GM06990 (cell line): ENCODE measurements at places on chromosomes 12 and 14.

DNA sequence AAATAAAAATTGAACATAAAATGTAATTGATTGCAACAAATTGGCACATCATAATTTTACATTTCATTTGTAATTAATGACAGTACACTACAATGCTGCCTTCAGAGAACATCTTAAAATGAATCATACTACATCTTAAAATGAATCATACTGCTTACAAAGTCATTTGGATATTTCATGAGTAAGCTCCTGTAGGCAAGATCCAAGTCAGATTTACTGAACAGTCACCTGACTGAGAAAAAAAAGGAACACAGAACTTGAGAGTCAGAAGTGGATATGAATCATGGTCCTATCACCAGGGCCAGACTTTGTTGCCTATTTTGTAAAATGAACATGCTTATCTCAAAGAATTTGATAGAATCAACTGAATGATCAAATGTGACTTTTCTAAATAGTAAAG lies 32.7 kb upstream of the FBLN5 start:
- DNase-seq = peak; percentile 30

DNA sequence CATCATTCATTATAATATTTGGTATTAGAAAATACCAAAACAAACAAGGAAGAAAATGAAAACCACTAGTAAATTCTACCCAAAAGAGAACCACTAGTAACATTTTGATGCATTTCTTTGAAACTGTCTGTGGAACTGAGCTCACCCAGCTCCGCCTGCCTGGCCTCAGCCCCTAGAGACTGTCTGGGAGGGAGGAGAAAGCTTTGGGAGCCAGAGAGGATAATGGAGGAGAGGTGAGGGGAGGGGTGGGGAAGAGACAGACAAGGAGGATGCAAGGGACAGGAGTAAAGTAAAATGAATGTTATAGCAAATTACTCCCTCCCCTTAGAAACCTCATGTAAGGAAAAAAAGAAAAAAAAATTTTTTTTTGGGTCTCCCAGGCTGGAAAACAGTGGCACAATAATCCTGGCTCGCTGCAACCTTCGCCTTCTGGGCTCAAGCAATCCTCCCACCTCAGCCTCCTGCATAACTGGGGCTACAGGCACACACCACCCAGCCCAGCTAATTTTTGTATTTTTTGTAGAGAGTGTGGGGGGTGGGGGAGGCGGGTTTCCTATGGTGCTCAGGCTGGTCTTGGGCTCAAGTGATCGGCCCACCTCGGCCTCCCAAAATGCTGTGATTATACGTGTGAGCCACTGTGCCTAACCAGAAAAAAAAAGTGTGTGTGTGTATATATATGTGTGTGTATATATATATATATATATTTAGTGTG lies 3.2 kb upstream of the MMP19 start:
- no peak for DNase-seq

- no peak for DNase-seq
These were observed 134 bp downstream of the DUSP6 start for GRCh38 chr12:89352242-89352491.

DNA sequence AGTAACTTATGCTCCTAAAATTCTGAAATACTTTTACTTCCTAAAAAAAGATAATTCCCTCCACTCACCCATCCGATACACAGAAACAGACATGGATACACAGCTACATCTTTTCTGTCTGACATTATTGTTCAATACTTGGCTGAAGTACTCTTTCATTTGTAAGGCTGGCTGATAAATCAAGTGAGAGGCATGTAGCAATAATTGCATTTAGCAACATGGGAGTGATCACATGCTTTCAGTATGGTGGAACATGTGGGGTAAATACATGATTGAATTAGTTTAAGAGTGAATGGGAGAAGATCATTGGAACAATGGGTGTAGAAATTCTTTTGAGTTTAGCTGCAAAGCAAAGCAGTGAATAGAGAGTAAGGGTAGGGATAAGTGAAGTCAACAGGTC lies 25.6 kb downstream of the PTPRQ start:
- no peak for DNase-seq

DNA sequence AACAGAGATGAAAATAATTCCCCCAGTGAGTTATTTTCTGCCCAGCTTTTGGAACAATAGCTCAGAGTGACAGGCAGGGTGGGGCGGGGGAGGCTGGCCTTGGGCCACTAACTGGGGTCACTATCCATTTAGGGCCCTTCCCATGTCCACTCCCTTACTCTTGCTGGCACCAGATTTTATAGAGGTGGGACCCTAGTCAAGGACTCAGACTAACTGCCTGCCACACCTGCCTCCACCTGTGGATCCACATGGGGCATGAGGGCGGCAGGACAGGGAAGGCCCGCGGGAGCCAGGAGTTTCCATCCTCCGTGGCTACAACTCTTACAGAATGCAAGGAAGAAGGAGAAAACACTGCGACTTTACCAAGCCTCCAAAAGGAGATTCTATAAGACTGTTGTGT lies 10.1 kb downstream of the VDR start:
- no peak for DNase-seq

DNA sequence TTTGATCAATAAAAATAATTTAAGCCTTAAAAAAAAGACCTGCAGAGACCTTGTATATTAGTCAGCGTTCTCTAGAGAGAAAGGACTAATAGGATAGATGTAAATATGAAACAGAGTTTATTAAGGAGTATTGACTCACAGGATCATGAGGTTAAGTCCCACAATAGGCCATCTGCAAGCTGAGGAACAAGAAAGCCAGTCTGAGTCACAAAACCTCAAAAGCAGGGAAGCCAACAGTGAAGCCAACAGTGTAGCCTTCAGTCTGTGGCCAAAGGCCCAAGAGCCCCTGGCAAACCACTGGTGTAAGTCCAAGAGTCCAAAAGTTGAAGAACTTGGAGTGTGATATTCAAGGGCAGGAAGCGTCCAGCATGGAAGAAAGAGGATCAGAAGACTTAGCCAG lies 66.3 kb downstream of the TBX5 start:
- DNase-seq = no peak

DNA sequence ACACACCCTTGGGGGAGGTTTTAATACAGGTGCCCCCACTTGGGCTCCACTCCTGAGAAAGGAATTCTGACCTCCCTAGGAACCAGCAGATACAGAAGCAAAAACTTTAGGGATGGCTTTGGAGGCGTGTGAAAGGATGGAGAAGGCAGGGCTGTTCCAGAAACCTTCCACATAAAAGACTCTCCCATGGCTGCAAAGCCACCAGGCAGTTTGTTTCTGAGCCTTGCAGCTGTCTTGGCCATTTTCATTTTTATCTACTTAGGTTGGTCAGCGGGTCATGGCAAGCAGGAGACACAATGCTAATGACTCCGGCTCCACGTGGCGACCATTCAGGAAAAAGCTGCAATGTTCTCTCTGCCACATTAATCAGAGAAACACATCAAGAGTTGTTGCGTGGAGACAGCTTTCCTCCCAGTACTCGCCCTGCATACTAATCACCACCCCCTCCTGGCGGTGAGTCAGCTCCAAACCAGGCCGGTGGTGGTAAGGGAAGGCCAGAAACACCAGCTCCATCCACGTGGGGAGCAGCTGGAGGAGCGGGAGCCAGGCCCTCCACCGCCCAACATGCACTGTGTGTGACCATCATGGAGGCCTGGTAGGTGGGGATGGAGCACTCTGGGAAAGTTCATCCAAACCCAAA lies 30.9 kb upstream of the IRF2BPL start:
- no peak for DNase-seq

DNA sequence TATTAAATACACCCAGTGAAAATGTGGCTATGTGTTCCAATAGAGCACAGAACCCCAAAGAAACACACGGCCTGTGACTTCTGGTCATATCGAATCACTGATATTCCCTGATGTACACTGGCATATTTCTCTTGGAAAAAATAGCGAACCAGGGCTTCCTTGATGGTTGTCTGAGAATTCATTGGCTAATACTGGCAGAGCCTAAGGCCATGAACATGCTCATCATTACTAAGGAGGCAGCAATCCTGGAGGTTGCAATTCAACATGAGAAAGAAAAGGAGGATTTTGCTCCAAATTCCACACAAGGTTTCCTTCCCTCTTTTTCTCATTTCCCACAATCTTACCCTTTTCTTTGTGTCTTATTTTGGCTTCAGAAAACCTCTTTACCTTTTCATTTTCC lies 212.9 kb upstream of the HMGA2 start:
- no peak for DNase-seq

DNA sequence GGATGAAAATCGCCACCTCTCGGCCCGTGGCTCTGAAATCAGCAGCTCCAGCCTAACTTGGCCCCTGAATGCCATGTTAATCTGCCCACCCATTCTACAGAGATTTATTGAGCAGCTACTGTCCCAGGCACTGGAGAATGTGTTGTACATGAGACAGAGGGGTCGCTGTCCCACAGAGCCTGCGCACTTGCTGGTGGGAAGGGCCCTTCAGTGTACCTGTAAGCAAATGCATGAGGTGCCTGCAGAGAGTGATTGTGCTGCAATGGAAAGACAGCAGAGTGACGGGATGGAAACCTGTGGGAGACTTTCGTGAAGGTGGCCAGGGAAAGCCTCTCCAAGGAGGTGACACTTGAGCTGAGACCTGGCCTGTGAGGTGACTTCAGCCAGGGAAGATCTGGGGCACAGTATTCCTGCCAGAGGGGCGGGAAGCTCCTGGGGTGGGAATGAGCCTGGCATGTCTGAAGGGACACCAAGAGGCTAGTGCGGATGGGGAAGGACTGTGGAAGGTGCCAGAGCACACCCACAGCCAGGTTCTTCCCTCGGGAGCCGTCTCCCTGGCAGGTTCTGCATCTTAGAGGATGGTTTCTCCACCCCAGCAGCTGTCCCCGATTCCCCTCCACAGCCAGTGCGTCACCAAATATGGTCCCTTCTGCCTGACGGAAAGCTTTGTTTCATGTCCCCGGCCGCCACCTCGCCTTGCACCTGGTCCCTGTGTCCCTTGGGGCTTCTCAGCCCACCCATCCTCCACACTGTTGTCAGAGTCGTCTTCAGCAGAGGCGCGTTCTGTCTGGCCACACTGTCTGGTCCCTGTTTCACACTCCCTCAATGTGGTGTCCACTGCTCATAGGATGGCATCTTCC lies 8.7 kb downstream of the SMIM41 start:
- peak; percentile 57 for DNase-seq

GRCh38 chr12:132413931-132414588 lies 75.9 kb upstream of the FBRSL1 start:
- no peak for DNase-seq

DNA sequence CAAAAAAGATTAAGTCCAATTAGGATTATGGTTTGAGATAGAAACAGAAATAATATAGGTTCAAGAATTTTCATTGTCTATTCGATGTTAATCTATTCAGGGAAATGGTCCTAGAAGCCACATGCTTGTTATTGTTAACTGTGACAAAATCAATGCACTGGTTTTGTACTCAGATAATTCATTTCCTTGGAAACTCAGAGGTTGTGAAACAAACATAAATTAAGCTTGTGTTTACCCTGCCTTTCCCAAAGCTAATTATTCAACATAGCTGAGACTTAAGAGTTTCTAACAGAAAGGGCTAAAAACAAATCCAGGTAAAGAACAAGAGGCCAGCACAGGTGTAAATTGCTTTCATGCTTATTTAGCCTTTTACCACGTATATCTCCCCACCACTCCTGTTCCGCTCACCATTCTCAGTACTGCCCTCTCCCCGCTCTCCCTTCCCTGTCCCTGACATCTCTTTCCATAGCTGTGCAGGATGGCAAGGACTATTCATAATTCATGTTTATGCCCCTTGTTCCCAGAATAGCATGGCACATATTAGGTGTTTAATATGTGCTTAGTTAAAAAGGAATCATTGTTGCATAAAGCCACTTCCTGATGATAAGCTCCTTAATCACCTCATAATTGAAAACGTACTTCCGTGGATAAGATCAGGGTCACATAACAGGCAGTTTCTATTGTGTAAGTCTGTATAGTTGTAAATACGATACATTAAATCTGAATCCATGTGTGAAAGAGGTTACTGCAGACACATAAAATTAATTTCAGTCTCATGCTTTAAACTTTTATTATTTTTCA lies 131.8 kb upstream of the USP15 start:
- no peak for DNase-seq

GRCh38 chr14:68391311-68392014 lies 401.4 kb downstream of the ZFP36L1 start:
- no peak for DNase-seq

DNA sequence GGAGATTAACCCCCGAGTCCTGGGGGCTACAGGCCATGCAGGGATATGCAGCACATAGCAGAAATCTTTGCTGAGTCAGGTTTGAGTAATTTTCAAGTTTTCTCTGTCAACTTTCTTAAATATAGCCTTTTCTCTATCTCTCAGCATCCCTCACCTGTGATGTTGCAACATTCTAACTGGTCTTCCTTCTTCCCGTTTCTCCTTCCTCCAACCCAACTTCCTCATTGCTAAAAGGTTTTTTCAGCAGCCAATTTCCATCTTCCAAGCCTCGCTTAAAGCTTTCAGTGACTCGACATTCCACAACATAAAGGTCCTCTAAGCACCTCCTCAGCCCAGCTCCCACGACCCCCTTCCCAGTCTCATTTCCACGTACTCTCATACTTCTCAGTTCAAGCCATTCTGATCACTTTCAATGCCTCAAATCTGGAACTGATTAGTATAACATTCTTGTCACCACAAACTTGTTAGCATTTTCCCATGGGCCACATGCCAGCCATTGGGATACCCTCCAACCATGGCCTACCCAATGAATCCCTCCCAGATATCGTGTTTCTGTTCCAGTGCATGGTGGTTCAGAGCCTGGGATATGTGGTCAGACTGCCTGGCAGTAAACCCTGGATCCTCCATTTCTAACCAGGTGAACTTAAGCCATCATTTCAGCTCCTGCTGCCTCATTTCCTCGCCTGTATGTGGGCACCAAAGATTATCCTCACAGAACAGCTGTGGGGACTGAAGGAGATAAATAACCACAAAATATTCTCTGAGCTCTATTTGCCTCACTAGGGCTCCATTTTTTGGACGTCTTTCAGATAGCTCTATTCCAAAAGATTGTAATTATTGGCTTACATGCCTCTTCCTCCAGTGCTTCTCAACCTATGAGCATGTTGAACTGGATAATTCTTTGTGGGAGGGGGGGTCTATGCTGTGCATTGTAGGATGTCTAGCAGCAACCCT lies 65.8 kb downstream of the KCNK10 start:
- no peak for DNase-seq

- DNase-seq = no peak
These were observed 42.7 kb downstream of the SSH1 start for GRCh38 chr12:108814462-108815211.

DNA sequence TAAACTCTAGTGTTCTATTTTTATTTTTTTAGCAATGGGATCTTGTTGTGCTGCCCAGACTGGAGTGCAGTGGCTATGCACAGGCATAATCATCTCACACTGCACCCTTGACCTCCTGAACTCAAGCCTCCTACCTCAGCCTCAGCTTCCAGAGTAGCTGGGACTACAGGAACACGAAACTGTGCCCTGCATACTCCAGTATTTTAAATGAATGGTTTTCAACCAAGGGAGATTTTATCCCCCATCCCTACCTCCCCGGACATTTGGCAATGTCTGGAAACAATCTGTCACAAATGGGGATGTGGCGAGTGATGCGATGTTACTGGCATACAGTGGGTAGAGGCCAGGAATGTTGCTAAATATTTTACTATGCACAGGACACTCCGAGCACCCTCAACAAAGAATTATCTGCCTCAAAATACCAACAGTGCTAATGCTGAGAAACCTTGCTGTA lies 2.1 kb downstream of the CBX5 start:
- DNase-seq = no peak
